Activated T-helper 17 cell treated with anti-CD3 and anti-CD28 coated beads, Interleukin-2, amount 50 U/mL, for 72 hours (primary cell): ENCODE measurements at places on chromosomes 12 and 14. TPM values are rescaled to one million over a fixed set of nuclear protein-coding genes. Genes with fewer than 3 reads are reported as not detected.

NTS gene
- not detected for total RNA-seq

FGF23 gene
- not detected for total RNA-seq

VWF gene
- total RNA-seq: 0.04 TPM

DNAH10 gene
- total RNA-seq: 0.30 TPM

ZNF219 gene
- 18.3 TPM for total RNA-seq
